ENCODE measurements at places on chromosomes 2 and 18.

DNA sequence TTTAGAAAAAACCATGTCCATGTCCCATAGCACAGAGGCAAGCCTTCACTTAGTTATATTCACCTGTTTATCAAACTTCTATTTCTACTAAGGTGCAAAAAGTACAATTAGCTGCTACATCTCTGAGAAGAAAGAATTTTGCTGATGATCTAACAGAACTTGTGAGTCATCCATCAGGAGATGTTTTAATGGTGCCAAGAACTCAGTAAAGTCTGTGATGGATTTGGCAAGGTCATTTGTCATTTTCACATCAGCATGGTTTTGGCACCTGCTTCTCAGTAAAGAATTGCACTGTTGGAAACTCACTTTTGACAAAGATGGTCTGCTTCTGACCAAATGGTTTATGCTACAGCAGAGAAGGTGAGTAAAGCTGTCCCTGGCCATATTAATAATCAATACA, 195.7 kb upstream of the TMEFF2 start:
- DNase-seq, result no peak

GRCh38 chr18:79507076-79507545, 111.4 kb downstream of the NFATC1 start:
- no peak for DNase-seq

GRCh38 chr2:86787736-86788135, 3.0 kb downstream of the CD8A start:
- no peak for DNase-seq

DNA sequence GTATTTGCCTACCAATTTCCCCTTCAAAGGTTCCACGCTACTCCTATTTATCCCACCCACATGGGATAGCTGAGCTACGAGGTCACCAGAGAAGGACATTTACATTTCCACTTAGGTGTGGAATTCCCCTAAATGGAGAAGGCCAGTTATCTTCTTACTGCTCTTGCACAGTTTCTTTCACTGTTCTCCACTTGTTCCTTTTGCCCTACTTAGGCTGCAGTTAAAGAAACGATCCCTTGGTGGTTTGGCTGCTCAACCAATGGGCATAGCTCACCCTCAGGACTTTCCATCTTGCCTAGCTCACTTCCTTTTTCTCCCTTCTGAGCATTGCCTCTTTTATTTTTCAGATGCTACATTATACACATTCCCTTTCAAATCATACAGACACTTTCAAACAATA, 11.2 kb upstream of the NABP1 start:
- no peak for DNase-seq

GRCh38 chr2:29528891-29529520, 392.4 kb downstream of the ALK start:
- DNase-seq, result no peak

Data from activated T-helper 1 cell treated with anti-CD3 and anti-CD28 coated beads, Interleukin-12 subunit alpha, Interleukin-12 subunit beta, Interleukin-2, Interleukin-4 antibody, amounts not matched to agents 30 ng/mL and 10 ng/mL and 1 ng/mL, durations not matched to agents 14 hours and 24 hours and 36 hours (primary cell).